Stimulated activated CD4-positive, alpha-beta T cell treated with anti-CD3 and anti-CD28 coated beads, Interleukin-1b, Interleukin-23, amount 100 ng/mL, for 48 hours (primary cell): ENCODE measurements at places on chromosomes 12 and 14.

- DNase-seq = no peak
Measured at GRCh38 chr14:70755655-70756054, 53.7 kb downstream of the MAP3K9 start.

GRCh38 chr12:121423682-121424623 is 24.0 kb downstream of the RNF34 start:
- DNase-seq = no peak

DNA sequence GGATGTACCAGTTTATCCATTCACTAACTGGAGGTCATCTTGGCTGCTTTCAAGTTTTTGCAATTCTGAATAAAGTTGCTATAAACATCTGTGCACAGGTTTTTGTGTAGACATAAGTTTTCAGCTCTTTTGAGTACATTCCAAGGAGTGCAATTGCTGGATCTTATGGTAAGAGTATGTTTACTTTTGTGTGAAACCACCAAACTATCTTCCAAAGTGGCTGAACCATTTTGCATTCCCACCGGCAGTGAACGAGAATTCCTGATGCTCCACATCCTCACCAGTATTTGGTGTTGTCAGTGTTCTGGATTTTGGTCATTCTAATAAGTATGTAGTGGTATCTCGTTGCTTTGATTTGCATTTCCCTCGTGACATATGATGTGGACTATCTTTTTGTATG is 150.5 kb upstream of the BCL2L14 start:
- no peak for DNase-seq

GRCh38 chr12:101929365-101930041 is 52.1 kb downstream of the DRAM1 start:
- no peak for DNase-seq

GRCh38 chr14:106505366-106505765 is 979.0 kb downstream of the TMEM121 start:
- no peak for DNase-seq
